ENCODE measurements at places on chromosomes 1 and 21. TPM values are rescaled to one million over a fixed set of nuclear protein-coding genes. Genes with fewer than 3 reads are reported as not detected.

- no peak for DNase-seq
These were observed 35.9 kb downstream of the PARP1 start for GRCh38 chr1:226371866-226372490.

GRCh38 chr1:53572065-53572814, 113.0 kb downstream of the DMRTB1 start:
- DNase-seq = peak; percentile 60

DNA sequence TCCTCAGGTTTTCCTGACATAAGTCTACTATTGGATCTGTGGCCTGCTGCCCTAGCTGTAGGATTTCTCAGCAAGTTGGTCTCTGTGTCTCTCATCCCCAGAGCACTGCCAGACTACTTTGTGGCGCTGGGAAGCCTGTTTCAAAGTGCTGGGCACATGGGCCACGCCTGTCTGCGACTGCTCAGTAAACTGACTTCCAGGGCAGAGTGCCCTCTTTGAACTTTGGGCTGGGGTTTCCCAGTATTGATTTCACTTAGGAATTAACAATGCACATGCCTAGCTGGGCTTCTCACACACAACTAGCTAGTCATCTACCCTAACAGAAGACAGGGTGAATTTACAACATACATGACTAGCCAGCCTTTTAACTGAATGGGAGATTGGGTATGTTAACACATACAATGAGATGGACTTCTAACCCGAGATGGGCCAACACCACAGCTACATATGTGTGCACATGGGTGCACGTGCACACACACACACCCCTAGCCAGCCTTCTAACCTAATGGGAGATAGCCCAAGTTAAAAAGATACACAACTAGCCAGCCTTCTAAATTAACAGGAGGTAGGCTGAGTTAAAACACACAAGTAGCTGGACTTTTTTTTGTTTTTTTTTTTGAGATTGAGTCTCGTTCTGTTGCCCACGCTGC, 6.9 kb upstream of the TRIM17 start:
- no peak for DNase-seq

GRCh38 chr1:43331688-43332087, 5.9 kb upstream of the MPL start:
- no peak for DNase-seq

- DNase-seq = no peak
These were observed 14.9 kb downstream of the KNCN start for GRCh38 chr1:46536527-46536926.

GRCh38 chr21:35924714-35925301, 135.5 kb downstream of the SETD4 start:
- DNase-seq = no peak

- DNase-seq = no peak
These were observed 26.0 kb downstream of the KNCN start for GRCh38 chr1:46525253-46525983.

- no peak for DNase-seq
These were observed 29.6 kb downstream of the SLC37A1 start for GRCh38 chr21:42543106-42543847.

- no peak for DNase-seq
These were observed 182.3 kb downstream of the C1orf21 start for GRCh38 chr1:184569106-184569505.

DNA sequence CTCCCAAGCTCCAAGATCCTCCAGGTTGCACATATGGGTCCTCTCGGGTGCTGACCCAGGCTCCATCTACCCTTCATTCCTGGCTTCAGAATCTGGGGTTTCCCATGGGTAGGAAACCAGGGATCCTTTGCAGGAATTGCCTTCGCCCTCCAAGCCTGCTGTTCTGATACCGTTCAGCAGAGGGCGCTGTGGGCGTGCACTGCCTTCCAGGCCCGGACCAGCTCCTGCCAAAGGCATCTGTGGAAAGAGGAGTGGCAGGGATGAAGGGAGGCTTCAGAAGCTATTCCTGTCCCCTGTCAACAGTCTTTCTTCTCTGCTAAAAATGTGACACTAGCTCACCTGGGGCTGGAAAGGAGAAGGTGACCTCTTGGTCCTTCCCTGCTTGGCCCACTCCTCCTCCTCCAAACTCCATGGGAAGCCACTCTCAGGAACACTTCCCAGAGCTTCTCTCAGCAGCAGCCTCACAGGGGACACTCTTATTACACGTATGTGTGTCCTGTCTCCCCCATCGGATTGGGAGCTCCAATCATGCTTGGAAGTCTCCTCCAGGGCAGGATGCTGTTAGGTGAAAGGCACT, 71.2 kb downstream of the VWA5B1 start:
- DNase-seq = no peak

GRCh38 chr1:204520834-204521709, 4.9 kb downstream of the MDM4 start:
- no peak for DNase-seq

DNA sequence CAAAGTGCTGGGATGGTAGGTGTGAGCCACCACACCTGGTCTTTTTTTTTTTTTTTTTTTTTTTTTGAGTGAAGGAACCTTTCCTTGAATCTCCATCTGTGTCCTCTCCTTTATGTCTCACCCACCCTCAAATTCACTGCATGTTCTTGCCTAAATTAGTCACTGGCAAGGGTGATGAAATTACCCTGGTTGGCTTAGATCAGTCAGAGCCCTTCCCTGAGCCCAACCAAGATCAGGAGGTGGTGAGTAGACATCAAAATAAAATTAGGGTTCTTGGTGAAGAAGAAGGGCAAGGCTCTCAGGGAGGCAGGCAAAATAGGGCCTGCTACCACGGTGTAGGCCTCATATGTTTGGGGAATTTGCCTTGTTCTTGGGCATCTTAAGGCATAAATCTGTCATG, 5.3 kb upstream of the TNN start:
- DNase-seq = no peak

DNA sequence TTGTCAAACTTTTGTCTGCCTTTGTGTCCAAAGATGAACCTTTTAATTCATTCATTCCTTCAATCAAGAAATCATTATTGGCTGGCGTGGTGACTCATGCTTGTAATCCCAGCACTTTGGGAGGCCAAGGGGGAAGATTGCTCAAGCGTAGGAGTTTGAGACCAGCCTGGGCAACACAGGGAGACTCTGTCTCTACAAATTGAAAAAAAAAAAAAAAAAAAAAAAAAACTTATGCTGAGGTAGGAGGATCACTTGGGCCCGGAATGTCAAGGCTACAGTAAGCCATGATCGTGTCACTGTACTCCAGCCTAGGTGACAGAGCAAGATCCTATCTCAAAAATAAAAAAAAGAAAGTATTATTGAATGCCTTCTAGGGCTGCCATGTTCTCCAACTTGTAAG, 51.3 kb upstream of the CXADR start:
- no peak for DNase-seq

DNA sequence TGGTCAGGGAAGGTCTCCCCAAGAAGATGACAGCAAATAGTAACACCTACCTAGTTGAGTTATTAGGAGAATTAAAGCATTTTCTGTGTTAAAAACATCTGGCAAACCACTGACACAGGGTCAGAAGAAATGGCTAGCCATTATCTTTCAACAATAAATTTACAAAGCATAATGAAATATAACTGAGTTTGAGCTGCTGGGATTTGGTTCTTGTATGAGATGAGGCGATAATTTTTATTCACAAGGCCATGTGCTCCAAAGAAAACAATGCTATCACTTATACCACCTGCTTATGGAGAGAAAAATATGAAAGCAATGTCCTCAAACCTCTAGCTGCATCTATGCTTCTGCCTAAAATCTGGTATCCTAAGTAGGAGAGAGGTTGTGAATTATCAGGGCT, 202.3 kb downstream of the CRB1 start:
- DNase-seq = no peak

GRCh38 chr1:201134405-201134804, 7.4 kb upstream of the ASCL5 start:
- DNase-seq = no peak

- no peak for DNase-seq
These were observed 257.2 kb downstream of the NPHP4 start for GRCh38 chr1:5734996-5735395.

- DNase-seq = no peak
These were observed 29.8 kb upstream of the NLRP3 start for GRCh38 chr1:247386217-247386616.

GRCh38 chr1:193437785-193438184, 251.4 kb upstream of the B3GALT2 start:
- DNase-seq = no peak

GRCh38 chr1:59045137-59045536, 251.8 kb upstream of the FGGY start:
- no peak for DNase-seq

DNA sequence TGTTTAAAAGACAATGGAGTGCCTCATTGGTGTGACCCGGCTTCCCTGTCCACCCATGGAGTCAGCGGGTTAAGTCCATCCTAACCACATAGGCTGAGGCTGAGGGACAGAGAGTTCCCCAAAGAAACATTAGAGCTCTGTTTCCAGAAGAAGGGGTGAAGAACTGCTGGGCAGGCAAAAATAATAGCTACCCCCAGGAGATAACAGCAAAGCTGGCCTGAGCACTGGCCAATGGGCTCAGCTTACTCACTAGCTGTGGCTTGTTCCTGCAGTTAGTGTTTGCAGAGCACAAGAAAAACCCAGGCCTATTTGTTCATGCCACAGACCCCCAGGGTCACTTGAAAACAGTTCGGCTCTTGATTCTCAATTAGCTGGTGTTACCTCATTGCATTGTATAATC, 311.2 kb downstream of the NFIA start:
- DNase-seq = no peak

- no peak for DNase-seq
These were observed 690 bp downstream of the C1orf216 start for GRCh38 chr1:35717911-35718476.

GRCh38 chr21:33942426-33942825, 26.8 kb upstream of the ATP5PO start:
- DNase-seq = no peak

- no peak for DNase-seq
These were observed 144.9 kb upstream of the SOD1 start for GRCh38 chr21:31514598-31514997.

- peak; percentile 80 for DNase-seq
These were observed 936 bp downstream of the ZBTB21 start for GRCh38 chr21:42009018-42009830.

CYB5RL gene
- total RNA-seq = 12.6 TPM

C1orf115 gene
- total RNA-seq = 24.5 TPM

SPRR2F gene
- total RNA-seq = not detected

STUM gene
- 2.0 TPM for total RNA-seq

TMEM50A gene
- total RNA-seq = 87.9 TPM

SASS6 gene
- total RNA-seq = 2.2 TPM

ATXN7L2 gene
- 8.4 TPM for total RNA-seq

CFAP45 gene
- total RNA-seq = 0.78 TPM

RUNX1 gene
- total RNA-seq = 23.3 TPM

MPL gene
- not detected for total RNA-seq

TNFRSF9 gene
- total RNA-seq = not detected

HUNK gene
- total RNA-seq = 5.9 TPM
